ENCODE measurements at places on chromosomes 13 and 19. TPM values are rescaled to one million over a fixed set of nuclear protein-coding genes. Genes with fewer than 3 reads are reported as not detected.

GRCh38 chr19:40502647-40503319, 36.0 kb downstream of the SPTBN4 start:
- no peak for DNase-seq

- DNase-seq, result no peak
Measured at GRCh38 chr13:48808683-48809082, 155.0 kb downstream of the CYSLTR2 start.

DNA sequence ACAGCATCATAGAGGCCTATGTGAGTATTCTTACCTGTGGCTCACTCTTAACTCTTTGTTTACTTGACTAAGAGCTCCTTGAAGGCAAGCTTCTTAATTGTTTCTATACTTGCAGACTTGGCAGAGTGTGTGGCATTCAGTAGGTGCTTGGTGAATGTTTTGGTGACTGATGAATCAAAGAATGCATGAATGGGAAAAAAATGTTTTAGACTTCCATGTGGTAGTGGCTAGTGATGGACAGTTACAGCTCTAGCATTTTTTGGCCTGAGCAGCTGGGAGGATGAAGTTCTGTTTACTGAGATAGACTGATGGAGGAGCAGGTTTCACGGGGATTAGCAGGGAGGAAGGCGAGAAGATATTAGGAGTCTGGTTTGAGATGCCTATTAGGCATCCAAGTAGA, 13.6 kb downstream of the HAS1 start:
- no peak for DNase-seq

DNA sequence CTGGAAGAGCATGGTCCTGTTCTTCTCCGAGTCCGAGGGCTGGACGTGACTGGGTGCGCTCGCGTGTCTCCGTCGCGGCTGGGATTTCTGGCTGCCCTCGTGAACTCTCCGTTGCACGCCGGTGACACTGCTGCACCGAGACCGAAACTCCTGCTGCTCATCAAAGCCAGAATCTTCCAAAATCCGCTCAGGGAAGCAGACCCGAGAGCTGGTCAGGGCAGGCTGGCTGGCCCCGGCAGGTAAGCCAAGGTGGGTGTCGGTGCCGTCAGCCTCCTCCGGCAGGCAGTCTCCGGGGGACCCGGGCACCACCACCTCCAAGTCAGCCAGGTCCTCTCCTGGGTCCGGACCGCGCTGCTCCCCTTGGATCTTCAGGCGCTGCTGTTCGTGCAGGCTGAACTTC, 119.9 kb downstream of the TBC1D4 start:
- no peak for DNase-seq

IGFL2 gene
- total RNA-seq, result not detected

DNA sequence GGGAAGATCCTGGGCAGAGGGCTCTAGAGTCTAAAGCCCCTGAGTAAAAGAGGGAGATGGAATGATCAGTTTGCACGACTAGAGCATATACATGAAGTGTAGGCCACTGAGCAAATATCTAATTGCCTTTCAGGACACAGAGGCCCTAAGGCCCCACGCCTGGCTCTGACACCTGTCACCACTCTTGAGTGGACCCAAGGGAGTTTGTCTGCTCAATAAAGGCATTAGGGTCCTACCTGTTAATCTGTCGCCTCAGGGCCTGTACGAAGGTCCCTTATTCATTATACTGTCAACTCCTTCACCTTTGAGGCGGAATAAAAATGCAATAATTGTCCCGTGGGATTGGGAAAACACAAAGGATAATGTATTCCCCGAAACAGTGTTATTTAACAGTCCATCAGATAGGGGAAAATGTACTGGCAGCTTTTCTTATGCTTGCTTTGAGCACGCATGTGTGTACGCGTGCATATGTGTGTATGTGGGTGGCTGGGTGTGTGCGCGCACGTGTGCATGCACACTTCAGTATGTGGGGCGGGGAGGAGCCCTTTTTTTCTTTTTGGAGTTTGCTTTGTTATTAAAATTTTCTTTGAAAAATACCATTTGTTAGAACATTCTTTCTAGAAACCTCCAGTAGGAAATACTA, 161.8 kb upstream of the SERP2 start:
- DNase-seq, result no peak

DNA sequence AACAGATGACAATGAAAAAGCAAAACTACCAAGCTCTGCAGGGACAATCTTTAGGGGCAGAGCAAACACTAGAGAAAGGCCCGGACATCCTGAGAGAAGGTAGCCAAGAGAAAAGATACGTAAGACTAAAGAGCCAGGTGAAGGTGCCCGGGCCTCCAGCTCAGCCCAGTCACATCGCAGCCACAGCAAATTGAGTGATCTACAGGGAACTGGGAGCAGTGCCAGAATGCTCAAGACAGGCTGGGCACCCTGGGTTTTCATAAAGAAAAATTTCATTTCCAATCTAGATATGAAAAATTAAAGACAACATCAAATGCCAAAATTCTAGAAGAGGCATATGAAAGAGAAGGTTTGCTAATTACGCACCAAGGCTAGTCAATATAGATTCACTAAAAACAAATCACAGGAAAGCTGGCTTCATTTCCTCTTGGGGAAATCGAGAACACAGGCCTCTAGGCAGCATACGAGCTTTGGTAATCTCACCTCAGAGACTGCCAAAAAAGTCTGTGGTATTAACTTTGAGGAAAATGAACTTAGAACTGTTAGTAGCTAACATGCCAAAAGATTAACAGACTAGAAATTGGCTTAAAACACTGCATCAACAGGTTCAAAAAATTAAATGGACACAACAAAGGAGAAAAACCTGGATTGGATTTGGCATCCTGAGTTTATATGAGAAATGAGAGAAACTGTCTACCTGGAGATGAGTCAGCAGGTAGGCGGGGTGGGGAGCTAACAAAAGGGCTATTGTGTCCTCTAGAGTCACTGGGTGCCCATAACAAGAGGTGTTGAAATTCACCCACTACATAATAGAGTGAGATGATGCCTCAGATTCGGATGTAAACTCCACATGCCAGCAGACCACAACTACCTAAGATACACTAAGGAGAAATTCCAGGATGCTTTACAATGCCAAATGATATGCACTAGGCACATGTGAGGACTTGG, 6.6 kb downstream of the ANKRD10 start:
- DNase-seq, result no peak
